ENCODE measurements at places on chromosomes 6 and 20. TPM values are rescaled to one million over a fixed set of nuclear protein-coding genes. Genes with fewer than 3 reads are reported as not detected.

DNA sequence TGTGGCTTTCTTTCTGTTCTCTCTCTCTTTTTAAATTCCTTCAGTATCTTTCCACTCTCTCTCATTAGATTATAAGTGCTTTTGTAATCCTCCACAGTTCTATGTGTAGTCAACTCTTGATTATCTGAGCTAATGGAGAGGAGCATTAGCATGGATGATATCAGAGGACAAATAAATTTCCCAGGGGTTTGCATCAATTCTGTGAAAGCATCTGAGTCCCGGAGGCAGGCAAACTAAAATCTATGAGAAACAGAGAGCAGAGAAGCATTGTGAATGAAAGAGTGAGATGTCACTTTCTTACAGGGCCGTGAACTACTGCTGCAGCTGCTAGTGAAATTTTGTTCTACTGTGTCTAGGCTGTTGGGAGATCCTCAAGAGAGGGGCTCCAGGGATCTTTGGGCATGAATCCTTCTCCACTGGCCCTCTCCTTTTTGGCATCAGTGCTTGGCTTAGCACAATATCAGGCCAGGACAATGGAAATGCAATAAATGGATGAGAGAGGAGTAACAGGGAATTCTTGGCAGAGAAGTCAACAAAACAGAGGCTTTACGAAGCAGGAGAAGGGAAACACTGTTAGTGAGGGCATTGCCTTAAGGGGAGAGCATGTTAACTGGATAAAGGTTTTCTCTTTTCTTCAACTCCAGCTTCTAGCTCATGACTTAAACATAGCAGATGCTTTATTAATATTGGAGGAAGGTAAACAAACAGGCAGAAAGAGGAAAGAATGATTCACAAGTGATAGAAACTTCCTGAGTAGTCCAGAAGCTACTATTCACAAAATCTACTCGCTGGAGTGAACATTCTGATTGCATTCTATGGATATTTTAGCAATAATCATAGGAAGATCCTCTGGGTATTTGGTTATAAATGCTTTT, 847.0 kb upstream of the MAP3K7 start:
- DNase-seq, result no peak

DNA sequence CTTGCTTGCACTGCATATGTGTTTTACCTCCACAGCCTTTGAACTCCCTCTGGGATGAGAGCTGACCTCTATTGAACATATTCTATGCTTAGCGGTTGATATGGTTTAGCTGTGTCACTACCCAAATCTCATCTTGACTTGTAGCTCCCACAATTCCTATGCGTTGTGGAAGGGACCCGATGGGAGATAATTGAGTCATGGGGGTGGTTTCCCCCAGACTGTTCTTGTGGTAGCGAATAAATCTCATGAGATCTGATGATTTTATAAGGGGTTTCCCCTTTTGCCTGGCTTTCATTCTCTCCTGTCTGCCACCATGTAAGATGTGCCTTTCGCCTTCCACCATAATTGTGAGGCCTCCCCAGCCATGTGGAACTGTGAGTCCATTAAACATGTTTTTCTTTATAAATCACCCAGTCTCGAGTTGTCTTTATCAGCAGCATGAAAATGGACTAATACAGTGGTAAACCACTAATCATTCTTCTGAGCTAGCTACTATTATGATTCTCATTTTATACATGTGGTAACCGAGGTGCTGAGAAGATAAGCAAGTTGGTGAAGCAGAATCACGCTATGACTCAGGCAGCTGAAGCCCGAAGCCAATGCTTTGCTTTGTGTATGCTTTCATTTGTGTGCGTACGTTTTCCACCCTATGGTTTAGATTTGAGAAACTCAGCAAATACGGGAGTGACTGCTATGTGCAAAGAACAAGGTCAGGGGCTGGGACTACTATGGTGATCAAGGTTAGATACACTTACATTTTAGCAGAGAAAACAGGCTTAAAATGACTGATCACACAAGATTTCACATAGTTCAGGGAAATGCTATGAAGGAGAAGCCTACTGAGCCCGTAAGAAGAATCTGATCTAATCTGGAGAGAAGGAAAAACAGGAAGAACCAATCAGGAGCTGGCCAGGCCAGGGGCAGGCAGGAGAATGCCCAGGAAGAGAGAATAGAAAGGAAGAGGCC, 363.5 kb downstream of the ESR1 start:
- no peak for DNase-seq

GRCh38 chr20:25706793-25707192, 10.1 kb upstream of the ZNF337 start:
- DNase-seq, result no peak

GRCh38 chr20:48262955-48263354, 477.7 kb upstream of the SULF2 start:
- no peak for DNase-seq

DNA sequence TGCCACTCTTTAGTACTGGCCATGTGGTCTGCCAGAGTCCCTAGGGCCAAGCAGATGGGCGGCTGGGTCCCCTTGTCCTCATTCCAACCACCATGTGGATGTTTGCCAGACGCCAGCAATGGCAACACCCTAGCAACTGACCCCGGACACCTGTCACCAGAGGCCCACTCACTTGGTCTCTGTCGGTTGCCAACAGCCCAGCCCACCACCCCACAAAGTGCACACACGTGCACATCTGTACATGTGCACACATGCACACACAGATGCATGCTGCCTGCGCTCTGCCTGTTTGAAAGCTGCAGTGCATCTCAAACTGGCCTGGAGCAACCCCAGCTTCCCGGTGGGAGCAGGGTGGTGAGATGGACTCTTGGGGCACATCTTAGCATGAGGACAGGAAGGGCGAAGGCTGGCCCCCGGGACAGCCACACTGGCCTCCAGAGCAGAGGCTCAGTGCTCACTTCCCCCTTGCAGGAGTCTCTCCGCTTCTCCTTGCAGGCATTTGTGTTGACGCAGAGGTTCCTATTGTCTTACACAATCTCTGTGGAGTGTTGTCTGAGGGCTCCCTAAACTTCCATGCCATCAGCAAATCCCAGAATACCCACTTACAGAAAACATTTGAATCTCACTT, 54.0 kb downstream of the PSMG4 start:
- no peak for DNase-seq

DNA sequence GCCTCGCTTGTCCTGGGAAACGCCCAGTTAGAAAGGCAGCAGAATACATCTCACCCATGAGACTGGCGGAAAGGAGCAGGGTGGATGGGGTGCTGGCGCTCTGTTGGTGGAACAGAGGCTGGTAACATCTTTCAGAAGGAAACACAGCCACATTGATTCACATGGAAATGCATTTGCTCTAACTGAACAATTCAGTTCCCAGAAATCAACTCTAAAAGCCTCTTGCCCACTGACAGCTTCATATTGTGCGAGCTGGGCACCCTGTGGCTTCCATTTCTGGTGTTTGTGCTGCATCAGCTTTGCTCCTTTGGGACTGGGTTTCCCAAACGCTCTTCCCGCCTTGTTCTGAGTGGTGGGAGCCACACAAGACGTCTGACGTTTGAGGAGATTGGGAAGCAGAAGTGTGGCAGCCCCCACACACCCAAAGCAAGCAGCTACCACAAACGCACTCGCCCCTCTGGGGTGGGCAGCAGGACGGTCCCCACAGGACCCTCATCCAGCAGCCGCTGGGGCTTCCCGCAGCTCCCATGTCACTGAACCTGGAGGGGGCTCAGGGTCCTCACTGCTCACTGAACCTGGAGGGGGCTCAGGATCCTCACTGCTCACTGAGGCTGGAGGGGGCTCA, 229.5 kb downstream of the ERMARD start:
- DNase-seq, result no peak

DNA sequence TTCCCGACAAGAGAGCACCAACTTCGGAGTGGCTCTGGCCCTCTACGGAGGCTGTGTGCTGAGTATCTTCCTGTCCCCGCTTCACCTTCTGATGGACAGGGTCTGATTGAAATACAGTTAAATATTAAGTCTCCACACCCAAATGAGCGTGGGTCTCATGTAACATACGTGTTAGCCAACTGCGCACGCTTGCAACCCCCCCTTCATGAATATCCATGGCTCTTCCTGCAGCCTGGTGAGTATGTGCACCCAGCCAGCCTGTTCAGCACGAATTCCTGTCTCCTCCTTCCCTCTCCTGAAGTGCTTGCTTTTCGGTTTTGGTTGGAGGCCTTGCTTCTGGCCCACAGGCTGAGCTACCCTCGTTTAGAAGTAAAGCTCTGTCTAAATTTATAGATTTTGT, 102.9 kb upstream of the FRMD1 start:
- no peak for DNase-seq

- peak; percentile 84 for DNase-seq
Observed at GRCh38 chr6:26532699-26533531, 5.3 kb upstream of the HMGN4 start.

The VNN1 gene
- 0.61 TPM for polyA plus RNA-seq

The PDSS2 gene
- 11.4 TPM for polyA plus RNA-seq
